ENCODE measurements at places on chromosomes 6 and 20.
A peak's percentile ranks its signal among the peaks of the same experiment; 100 is the strongest.

- no peak for DNase-seq
Observed at GRCh38 chr6:98036344-98036923, 753.4 kb upstream of the MMS22L start.

DNA sequence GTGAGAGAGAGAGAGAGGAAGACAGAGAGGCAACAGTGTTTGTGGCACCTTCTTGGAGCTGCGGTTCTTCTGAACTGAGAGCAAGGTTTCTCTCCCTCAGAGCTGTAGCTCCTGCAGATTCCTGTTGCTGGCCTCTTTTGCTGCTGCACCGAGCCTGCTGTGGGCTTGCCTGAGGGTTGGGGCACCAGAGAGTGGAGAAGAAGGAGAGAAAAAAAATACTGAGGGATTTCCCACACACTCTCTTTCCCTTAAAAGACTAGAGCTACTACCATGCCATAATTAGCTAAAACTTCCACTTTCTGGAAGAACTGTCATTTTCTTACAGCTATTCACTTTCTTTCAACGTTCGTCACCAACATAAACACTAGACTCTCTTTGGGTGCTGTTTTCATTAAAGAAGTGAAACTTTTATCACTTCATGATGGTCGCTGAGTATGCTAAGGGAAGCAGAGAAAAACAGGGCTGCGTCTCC lies 18.2 kb upstream of the ECI2 start:
- DNase-seq: no peak

DNA sequence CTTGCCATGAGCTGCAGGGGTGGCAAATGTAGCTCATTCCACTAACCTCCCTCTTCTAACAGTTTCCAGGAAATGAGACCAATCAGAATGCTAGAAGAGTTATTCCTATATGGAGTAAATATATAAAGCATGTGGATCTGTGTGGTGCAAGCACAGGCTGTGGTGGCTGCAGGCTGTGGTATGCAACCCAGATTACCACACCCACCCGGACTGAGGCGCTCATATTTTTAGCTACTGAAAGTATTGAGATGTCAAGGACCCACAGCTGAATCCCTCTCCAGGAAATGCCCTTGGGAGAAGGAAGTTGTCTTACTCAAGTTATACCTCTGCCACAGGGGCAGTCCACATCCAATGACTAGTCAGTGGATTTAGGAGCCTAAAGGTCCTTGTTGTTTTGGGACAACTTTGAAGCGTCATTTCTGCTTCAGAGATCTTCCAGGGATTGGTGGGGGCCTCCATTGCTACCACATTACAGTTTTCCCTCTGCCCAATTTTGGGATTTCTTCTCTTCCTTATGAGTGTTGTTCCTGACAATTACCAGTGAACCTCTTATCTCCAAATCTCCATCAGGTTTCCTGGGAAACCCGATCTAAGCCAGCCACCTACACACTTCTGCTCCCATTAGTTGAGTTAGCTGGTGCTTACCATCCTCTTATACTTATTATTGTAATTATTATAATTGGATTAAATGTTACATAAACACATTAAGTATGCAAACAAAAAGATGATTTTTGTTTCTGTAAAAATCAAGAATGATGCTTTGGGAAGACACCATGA lies 12.1 kb upstream of the REPS1 start:
- no peak for DNase-seq

DNA sequence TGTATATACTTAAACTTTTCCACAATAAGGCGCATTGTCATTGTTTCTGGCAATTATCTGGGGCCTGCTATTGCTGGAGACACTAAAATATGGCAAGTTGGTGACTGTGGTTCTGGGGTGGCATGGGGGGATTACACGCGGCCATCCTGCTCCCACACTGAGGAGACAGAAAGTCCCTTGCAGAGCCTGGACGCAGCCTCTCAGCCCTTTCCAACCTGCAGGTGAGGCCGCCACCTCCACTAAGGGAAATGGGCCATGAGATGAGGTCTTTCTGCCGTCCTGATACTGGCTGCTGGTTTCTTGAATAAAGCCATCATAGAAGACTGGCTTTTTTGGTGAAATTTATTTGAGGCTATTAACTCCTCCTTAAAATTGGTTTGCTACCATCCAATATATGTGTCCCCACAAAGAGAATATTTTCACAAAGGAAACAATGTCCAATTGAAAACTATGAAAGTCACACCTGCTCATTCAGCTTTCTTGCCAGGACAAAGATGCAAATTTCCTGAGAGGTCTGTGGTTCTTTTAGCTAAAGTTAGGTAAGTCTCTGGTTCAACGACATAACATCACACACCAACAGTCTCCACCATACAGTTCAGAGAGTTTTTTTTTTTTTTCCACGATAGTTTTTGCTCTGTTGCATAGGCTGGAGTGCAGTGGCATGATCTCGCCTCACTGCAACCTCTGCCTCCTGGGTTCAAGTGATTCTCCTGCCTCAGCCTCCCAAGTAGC lies 13.0 kb downstream of the TXNDC5 start:
- no peak for DNase-seq

DNA sequence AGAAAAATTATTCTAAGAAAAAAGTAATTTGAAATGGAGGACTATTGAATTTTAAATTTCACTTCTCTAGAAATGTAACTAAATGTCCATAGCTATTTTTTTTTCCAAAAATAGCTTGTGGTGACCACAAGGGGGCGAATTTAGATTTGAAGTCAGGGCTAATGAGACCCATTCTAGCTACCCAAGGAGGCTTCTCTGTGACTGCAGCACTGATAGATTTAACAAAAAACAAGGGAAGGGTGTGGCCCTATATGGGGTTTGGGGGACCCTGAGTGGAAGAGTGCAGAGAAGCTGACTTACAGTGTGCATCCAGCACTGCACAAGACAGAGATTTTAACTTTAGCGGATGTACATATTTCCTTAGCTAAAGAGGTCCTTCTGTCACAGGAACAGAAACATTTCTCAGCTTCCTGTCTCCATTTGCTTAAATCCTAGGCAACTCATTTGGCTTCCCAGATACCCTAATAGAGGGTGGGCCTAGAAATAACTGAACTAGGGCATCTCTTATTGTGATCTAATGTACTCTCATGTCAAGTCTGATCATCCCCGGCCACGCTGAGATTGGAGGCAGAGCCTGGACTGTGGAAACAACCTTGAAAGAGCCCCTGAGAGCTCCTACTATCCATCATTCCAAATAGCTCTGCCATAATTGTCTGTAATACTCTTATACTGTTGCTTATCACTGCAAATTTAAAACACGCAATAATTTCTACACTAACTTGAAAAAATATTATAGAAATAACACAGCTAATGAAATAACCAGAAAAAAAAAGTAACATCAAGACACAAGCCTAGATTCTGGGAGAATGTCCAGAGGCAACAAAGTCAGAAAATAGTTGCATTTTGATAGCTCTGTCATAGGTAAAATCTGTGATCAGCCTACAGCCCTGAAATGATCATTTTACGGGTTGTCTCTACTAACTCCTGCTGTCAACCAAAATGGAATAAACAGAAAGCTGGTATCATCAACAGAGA lies 93.6 kb downstream of the SNAP91 start:
- peak; percentile 51 for DNase-seq

GRCh38 chr20:46835418-46835817 lies 59.2 kb upstream of the EYA2 start:
- DNase-seq: no peak

DNA sequence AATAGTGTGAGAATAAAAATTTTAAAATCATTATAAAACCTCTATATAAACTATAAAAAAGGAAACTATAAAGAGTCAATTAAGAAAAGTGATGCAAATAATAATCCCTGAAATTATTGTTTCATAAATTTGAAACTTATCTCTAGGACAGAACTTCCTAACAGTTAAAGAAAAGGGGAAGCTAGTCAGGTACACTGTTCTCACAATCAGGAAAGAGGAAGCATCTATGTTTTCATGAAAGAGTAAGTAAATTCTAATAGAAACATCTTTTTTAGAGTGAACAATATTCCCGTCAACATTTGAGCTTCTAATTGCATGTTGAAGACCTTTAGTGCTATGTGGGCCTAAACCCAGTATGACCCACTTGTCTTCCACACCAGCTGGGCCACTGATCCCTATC lies 1.2 kb upstream of the ADGRF1 start:
- no peak for DNase-seq

DNA sequence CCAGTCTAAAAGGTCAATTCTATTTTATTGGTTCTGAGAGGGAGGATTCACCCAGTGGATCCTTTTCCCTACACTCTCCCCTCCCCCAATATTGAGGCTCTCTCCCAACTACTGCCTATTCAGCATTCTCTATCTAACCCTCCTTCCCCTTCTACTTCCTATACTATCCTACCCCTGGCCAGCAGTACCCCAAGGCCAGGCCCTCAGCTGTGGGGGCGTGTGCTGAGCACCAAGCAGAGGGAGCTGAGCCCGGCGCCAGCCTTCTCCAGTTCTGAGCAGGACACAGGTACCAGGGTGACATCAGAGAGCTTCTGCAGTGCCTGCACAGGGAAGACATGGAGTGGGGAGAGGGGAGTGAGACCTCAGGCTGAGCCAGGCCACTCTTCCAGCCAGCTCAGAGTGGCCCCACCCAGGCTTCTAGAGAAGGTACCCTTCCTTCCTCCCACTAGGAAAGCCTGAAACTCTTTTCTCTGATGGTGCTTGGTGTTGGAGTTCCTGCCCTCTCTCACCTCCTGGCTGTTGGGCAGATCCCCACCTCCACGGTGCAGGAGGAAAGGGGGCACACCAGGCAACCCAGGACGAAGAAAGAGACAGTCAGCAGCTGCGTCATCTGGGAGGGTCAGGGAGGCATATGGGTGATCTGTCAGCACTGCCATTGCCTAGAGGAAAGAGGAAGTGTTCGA lies 1.9 kb downstream of the DDAH2 start:
- DNase-seq: no peak

- DNase-seq: no peak
Observed at GRCh38 chr20:39719293-39719692, 757.1 kb downstream of the DHX35 start.

DNA sequence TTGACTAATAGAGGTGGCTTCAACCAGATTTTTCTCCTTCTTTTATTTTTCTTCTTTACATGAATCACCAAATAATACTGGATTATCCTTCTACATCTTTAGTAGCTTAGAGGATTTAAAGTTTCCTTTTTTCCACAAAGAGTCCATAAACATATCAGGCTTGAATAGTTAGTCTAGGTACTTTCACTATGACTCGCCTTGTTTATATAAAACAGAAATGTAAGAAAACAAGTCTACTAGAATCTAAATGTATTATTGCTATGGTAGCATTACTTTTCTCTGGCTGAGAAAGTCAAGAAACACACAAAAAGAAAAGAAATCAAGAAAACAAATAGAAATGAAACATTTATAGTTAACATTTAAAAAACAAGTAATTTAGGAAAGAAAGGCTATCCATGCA lies 215.2 kb downstream of the PTPRK start:
- no peak for DNase-seq

- no peak for DNase-seq
Observed at GRCh38 chr6:116304538-116305097, 24.9 kb upstream of the TSPYL1 start.

DNA sequence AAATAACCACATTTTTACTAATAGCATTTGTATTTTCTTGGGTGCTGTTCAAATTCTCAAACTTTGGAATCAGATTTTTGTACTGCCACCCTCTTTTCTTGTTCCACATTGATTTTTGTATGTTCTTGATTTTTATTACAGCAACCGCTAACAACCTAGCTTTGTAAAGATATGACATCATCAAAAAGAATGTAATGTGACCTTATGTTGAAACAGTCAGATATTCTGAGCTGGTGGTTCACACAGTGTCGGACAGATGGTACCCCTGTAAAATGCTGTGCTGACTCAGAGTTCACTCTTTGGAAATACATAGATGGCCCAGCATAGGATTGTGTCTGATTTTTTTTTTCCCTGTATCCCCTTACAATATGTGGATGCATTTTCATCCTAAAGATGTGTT lies 118.9 kb downstream of the QKI start:
- DNase-seq: peak; percentile 21

DNA sequence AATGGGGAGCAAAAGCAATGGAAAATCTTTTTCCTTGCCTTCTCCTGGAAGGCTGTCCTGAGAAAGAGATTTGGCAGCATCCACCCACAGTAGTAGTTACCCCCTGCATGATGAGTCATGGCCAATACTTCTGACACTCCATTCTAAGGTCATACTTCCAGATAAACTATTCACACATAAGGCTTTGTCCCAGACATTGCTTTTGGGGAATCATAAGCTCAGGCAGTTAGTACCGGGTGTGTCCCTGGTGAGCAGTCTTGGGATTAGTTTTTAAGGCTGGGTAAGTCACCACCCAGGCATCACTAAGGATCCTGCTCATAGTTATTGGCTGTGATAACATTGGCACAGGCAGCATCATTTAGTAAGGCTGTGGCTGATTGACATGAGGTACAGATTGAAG lies 160.6 kb upstream of the GGTLC1 start:
- no peak for DNase-seq

DNA sequence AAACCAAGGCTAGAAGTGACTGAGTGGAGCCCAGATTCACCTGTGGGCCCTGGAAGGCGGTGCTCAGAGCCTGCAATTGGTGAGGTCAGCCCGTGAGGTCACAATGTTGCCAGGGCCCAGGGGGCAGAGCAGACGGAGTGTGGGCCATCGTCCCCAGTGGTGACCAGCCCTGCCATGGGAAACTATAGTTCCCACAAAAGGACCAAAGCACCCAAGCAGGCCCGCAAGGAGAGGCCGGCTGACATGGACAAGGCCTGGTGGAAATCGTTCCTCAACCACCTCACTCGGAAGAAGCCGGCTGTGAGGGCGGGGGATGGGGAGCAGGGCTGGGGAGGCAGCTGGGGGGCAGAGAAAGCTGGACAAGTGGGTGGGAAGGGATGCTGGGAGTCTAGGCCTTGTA lies at the start of gene C20orf144:
TSS of gene C20orf144 (plus strand) at position 156 of the 400 bp plus-strand sequence. CDS start at position 175, 19 bp downstream.
- DNase-seq: no peak

GRCh38 chr20:43900496-43900895 lies 14.2 kb upstream of the TOX2 start:
- DNase-seq: no peak

DNA sequence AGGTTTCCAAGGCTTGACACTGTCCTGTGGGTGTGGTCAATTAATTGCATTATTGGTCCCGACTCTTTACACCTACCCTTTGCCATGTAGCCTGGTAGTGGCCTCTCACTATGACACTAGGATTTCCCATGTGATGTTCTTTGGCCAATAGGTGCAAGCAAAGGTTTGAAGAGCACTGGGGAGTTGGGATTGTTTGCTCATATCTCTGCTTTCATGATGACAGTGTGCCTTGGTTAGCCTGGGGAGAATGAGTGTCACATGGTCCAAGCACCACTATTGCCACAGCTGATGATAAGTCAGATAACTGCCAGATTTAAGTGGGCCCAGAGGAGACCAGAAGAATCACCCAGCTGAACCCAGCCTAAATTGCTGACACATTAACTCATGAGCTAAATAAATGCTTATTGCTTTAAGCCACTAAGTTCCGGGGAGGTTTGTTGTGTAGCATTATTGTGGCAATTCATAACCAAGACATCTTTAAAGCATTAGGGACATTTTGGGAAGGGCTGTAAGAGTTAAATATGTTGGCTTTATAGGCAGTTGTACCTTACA lies 17.2 kb upstream of the SCP2D1 start:
- DNase-seq: no peak
